ENCODE measurements at places on chromosomes 3 and 15.

DNA sequence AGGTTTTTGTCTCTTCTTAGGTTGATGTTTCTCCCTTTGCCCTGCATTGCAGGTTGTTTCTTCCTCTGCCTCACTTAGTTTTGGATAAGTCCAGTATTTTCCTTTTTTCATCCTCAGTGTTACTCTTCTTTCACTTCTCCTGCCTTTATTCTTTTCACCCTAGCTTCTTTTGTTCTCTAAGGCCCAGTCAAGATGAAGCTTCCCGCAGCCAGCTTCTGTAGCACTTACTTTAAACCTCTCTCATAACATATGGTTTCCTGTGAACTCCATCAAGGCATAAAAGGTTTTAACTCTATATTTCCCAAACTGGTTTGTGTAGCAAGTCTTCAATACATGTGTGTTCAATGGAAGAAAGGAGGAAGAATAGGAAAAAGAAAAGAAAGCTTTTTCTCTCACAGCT is 54.1 kb downstream of the TP63 start:
- DNase-seq: no peak

DNA sequence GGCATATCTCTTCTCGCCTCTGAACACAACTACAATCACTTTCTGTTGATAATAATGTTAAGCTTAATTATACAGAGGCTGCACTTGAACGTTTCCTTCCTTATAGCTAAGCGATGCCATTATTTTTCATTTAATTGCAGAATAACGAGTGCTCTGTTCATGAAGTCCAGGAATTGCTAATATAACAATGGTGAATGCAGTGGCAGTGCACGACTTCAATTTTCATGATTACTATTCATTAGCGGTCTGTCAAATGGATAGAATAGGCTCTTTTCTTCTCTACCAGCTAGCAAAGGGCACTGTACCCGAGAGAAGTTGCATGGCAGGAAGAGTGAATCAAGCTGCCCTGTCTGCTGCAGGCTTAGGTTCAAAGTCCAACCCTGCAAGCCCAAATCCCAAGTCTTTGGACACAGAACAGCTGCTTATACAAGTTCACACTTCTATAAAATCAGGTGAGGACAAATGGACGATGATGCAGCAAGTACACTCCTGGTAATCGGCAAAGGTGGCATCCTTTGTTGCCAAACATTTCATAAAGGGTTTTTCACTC is 75.6 kb downstream of the PDZRN3 start:
- DNase-seq: no peak

- DNase-seq: no peak
These were observed 107.8 kb downstream of the ZIC4 start for GRCh38 chr3:147298511-147298982.

- DNase-seq: no peak
These were observed 787.7 kb downstream of the NAALADL2 start for GRCh38 chr3:175646865-175647264.

DNA sequence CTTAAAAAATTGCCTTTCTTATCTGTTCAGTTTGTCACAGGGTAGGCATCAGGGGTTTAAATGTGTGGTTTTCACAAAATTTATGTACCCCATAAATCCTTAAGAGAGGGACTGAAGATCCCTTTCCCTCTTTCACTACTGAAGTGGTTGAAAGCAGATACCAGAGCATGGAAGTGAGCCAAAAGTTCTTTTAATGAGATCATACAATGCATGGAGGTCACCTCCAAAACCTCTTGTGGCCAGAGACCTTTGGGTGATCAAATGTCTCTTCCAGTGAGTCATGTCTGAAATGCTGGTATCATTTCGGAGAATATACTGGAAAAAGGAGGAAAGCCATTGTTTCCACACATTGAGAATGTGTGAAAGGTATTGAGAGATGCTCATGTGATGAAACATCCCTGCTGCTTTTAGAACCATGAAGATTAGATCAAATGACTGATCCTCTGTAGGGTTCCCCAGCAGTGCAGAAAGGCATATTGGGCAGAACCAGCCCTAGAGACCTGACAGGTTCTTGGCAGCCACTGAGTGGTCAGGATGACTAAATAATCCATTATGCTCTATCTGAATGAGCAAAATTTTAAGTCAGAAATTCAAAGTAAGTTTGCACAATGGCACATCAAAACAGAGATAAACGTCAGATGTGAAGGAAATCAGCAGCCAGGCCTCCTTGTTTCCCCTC is 165.8 kb upstream of the SLC2A2 start:
- DNase-seq: no peak

- DNase-seq: no peak
These were observed 69.5 kb upstream of the SNTN start for GRCh38 chr3:63582943-63583500.

GRCh38 chr15:63013052-63013808 is 29.3 kb upstream of the TPM1 start:
- no peak for DNase-seq

DNA sequence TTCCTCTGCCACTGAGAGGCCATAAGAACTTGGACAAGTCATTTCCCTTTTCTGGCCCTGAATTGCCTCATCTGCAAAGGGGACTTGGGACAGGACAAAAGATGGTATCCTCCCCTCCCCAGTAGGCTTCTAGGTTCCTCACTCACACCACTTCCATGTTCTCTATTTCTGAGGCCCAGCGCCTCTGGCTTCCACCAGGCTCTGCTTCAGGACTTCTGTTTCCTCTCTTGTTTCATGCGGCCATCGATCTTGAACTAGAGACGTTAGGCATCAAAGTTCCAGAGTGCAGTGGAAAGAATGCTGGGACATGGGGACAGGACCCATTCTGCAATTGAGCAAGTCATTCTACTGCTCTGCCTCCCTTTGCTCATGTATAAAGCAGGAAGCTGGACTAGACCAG is 1.7 kb downstream of the TM4SF4 start:
- DNase-seq: no peak

DNA sequence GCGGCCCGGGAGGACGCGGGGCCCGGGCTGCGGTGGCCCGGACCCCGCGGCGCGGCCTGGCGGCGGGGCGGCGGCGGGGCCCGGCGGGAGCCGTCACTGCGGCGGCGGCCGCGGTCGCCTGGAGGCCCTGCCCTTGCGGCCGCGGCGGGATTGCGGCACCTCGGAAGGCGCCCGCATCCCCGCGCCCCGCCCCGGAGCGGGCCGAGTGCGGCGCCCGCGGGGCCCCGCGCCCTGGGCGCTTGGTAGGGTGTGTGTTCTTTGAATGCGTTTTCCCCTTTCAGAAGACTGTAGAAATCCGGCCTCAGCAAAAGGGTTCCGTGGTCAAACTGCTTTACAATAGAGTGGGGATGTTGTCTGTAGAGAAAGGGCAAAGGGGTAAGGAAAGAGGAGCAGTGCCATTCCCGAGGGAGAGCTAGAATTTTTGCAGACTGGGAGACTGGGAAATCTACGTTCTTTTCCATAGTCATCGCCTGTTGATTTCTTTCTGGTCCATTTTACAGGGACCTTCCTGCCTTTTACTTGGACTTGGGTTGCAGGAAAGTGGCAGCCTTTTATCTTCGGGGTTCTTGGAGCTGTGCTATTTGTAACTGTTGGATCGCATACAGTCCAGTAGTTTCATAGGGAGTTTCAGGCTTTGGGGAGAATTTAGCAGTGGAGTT is 630 bp downstream of the SNRK start:
- DNase-seq: no peak

GRCh38 chr3:159560214-159560979 is 428.2 kb upstream of the IL12A start:
- DNase-seq: no peak

DNA sequence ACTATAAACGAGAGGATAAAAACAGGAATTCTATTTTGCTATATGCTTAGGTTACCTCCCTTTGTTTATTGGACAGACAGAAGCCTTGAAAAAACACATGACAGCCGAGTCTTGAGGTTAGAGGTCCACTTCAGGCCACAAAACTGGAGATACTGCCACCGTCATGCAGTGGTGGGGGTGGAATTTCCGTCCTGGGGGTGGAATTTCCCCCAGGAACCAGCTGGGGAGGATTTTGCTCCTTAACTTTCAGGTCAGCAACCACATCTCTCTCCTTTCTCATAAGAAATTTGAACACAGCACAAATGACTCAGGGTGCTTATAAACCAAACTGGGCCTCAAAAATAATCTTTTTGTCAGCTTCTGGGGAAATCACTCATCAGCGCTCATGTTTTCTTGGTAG is 545.8 kb upstream of the ADAMTS9 start:
- no peak for DNase-seq
